ENCODE measurements at places on chromosomes 12 and 14. TPM values are rescaled to one million over a fixed set of nuclear protein-coding genes. Genes with fewer than 3 reads are reported as not detected.

DNA sequence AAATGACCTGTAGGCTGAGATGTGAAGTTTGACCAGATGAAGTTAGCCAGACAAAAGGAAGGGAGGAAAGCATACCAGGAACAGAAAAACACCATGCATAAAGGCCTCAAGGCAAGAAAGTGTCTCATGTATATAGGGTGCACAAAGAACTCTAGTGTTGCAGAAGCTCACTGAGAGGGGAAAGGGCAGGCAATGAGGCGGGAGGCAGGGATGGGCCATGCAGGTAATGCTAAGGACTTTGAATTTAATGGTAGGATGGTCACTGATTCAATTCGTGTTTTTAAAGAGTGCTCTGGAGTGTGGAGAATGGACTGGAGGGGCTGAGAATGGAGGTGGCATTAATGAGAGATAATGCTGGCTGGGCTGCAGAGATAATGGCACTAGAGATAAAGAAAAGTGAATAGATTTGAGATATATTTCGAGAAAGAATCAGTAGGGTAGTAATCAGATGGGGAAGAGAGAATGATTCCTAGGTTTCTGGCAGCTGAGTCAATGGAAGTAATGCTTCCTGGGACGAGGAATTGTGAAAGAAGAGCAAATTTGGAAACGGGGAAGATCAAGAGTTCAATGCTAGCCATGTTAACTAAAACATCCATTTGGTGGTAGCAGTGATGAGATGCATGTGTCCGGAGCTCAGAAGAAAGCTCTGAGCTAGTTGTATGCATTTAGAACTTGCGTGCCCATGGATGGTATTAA is 43.1 kb downstream of the LIMA1 start:
- H3K4me3 ChIP-seq, result no peak overlapping the region
- DNase-seq, result no peak
- H3K27ac ChIP-seq, result peak overlapping the region; percentile 0
- no peaks in the 10 kb centered on the region for H3K27me3 ChIP-seq
- no peaks in the 10 kb centered on the region for H3K4me1 ChIP-seq

GRCh38 chr14:32596390-32596789 is 267.3 kb downstream of the AKAP6 start:
- H3K27me3 ChIP-seq, result no peaks in the 10 kb centered on the region
- no peak overlapping the region for H3K4me3 ChIP-seq
- H3K27ac ChIP-seq, result no peak overlapping the region
- no peaks in the 10 kb centered on the region for H3K36me3 ChIP-seq
- H3K4me1 ChIP-seq, result peaks cover 4% of the 10 kb centered on the region
- no peak for DNase-seq

DNA sequence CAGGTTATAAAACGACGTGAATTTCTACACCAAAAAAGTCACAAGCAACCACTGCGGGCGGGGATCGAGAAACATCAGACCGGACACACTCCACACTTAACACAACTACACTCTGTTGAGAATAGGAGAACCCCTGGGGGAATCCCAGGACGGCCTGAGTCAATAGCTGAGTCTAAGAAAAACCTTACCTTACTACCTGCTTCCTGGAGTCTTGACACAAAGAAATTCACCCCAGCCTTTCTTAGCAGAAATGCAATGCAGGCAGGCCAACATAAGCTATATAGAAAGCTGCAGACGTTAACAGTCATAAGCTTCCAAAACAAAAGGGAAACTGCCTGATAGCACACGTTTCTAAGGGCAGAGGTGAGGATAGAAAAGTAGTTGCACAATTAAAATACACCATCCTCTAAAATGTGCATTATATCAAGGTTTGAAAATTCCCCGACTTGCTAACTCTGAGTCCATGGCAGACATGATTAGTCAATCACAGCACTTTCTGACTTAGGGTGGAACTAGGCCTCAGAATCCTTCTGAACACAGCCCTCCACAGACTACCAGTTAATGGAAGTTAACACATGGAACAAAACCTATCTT is 68.0 kb downstream of the CCDC88C start:
- H3K27me3 ChIP-seq, result no peaks in the 10 kb centered on the region
- DNase-seq, result no peak
- H3K4me3 ChIP-seq, result no peak overlapping the region
- H3K4me1 ChIP-seq, result peaks cover 67% of the 10 kb centered on the region
- H3K27ac ChIP-seq, result no peak overlapping the region
- no peaks in the 10 kb centered on the region for H3K36me3 ChIP-seq

DNA sequence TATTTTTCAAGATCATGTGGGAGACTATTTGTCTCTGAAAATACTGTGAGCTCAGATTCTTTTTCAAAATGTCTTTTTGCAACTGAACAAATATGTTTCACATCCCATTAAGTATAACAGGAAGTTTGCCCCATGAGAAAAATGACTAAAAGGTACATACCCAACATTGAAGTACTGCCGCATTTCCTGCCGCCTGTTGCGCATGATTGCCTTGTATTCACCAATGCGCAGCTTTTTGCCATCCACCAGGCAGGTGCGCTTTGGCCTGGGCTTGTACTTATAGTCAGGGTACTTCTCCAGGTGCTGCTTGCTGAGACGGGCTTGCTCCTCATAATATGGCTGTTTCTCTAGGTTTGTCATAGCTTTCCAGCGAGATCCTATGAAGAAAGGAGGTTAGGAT is 413.2 kb downstream of the SOX5 start:
- H3K4me1 ChIP-seq, result no peaks in the 10 kb centered on the region
- H3K4me3 ChIP-seq, result no peak overlapping the region
- no peak overlapping the region for H3K27ac ChIP-seq
- H3K36me3 ChIP-seq, result peaks cover 38% of the 10 kb centered on the region
- DNase-seq, result no peak

DHRS7 gene
- 41.7 TPM for total RNA-seq

GPR84 gene
- total RNA-seq, result not detected

- no peaks in the 10 kb centered on the region for H3K36me3 ChIP-seq
- no peak overlapping the region for H3K27ac ChIP-seq
- DNase-seq, result peak; percentile 20
- H3K4me1 ChIP-seq, result peaks cover 32% of the 10 kb centered on the region
Observed at GRCh38 chr12:6056406-6057240, 67.8 kb downstream of the VWF start.

GRCh38 chr12:64944966-64945365 is 120.5 kb downstream of the TBC1D30 start:
- no peaks in the 10 kb centered on the region for H3K27me3 ChIP-seq
- H3K27ac ChIP-seq, result peak overlapping the region; percentile 12
- H3K36me3 ChIP-seq, result no peaks in the 10 kb centered on the region
- DNase-seq, result no peak
- no peak overlapping the region for H3K4me3 ChIP-seq
- H3K4me1 ChIP-seq, result peaks cover 13% of the 10 kb centered on the region

DNA sequence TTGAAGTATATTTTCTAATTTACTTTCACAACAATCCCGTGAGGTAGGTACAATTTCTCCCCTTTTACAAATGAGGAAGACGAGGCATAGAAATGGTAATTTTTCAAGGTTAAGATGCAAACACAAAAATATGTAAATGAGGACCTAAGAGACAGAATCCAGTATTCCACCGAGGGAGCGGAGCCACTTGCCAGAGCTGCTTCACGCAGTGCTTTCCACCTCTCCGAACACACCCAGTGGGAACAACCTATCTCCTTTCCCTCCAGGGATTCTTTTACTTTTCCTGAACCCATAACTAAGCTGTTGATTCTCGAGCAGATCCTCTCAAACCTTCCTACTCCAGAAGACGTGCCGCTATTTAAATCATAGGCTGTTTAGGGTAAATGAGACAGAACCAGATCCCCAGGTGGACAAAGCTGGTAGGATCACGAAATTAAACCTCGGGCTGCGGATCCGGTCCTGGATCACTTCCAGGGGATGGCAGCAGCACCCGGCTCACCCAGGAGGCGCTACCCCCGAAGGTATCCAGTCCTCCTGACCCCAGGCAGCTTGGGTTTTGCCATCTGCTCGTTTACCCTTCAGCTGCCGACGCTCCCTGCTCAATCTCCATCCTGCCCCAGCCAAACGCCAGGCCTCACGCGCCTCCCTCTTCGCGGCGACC is 1.5 kb downstream of the DDHD1 start:
- H3K4me1 ChIP-seq, result peaks cover 32% of the 10 kb centered on the region
- H3K27ac ChIP-seq, result peak overlapping the region; percentile 78
- H3K27me3 ChIP-seq, result no peaks in the 10 kb centered on the region

HNRNPC gene
- total RNA-seq, result 993 TPM

DNA sequence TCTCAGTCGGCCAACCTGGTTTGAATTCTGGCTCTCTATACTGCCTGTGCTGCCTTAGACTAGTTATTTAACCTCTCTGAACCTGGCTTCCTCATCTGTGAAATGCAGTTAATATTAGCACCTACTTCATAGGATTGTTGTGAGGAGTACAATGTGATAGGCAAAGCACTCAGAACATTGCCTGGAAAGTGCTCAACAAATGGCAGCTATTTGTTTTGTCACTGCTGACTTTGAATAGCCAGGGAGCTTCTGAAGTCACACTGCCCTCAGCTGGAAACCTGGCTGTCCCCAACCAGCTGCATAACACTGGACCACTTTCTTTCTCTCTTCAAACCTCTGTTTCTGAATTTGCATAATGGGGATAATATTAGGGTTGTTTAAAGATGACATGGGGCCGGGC is 9.6 kb downstream of the TMEM30B start:
- no peaks in the 10 kb centered on the region for H3K36me3 ChIP-seq
- peaks cover 5% of the 10 kb centered on the region for H3K4me1 ChIP-seq
- no peak for DNase-seq
- no peak overlapping the region for H3K4me3 ChIP-seq
- H3K27ac ChIP-seq, result no peak overlapping the region
- peaks cover 70% of the 10 kb centered on the region for H3K27me3 ChIP-seq

PIWIL1 gene
- total RNA-seq, result not detected

DNA sequence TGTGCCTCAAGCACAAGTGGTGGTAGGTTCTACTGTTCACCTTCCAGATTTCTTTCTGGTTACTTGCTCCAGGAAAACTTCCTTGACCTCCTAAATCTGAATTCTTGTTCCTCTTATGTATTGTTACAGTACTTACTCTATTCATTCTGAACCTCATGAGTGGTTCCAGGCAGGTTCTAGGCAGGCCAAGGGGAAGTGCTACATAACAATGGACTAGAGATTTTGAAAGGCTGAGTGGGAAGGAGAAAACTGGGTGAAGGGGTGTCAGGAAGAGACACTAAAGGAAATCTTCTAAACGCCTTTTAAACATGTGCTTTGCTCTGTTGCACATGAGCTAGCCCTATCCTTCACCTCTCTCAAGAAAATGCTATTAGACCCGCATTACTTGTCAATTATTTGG is 1.6 kb downstream of the YARS2 start:
- H3K4me1 ChIP-seq, result peaks cover 19% of the 10 kb centered on the region
- peak overlapping the region; percentile 89 for H3K4me3 ChIP-seq
- peaks cover 3% of the 10 kb centered on the region for H3K36me3 ChIP-seq
- no peaks in the 10 kb centered on the region for H3K27me3 ChIP-seq
- no peak for DNase-seq
